AG08395 (cell line): ENCODE measurements at places on chromosomes 12 and 14.
A peak's percentile ranks its signal among the peaks of the same experiment; 100 is the strongest.

DNA sequence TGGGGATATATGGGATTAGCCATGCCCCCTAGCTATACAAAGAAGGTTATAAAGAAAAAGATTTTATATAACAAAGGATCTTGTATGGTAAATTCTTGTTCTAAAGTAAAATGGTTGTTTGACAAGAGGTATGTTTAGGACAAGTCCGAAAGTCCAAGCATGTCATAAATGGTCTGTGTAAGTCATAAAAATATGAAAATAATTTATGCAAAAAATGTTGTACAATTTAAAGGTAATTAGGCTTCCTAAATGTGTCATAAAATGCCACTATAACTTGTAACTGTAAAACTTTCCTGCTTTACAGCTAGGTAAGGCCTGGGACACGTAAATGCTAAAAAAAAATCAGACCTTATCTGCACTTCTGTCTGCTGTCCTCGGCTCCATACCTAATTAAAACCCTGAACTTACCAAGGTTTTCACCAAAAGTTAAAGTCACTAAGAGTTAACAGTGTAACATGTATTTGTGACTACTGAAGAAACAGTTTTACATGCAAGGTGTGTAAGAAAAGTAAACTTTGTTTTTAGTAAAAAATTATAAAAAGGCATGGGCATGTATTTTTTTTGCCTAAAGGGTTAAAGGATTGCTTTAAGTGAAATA is 110.0 kb upstream of the RESF1 start:
- no peak for DNase-seq

- peak; percentile 54 for DNase-seq
These were observed 7.6 kb upstream of the SIX1 start for GRCh38 chr14:60656686-60657455.

GRCh38 chr12:2698566-2698965 is 96.2 kb upstream of the FKBP4 start:
- no peak for DNase-seq

DNA sequence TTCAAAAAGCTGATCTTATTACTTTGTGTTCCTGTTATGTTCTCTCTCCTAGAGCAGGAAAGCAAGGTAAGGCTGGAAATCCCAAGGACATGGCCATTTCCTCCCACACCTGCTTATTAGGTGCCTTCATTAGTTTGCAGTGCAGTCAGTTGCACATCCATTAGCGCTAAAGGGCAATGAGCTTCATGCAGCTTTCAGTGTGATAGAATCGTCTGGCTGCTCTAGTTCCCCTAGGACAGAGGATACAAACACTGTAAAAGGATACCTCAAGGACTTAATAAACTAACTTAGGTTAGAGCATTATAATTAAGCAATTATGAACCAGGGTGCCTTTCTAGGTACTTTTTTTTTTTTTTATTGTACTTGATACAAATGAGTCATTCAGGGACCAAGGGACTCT is 21.1 kb downstream of the TMEM117 start:
- no peak for DNase-seq

- peak; percentile 67 for DNase-seq
These were observed 960.3 kb upstream of the TMEM132C start for GRCh38 chr12:127306604-127307215.

GRCh38 chr14:75361751-75362433 is 65.9 kb upstream of the JDP2 start:
- DNase-seq, result peak; percentile 78

DNA sequence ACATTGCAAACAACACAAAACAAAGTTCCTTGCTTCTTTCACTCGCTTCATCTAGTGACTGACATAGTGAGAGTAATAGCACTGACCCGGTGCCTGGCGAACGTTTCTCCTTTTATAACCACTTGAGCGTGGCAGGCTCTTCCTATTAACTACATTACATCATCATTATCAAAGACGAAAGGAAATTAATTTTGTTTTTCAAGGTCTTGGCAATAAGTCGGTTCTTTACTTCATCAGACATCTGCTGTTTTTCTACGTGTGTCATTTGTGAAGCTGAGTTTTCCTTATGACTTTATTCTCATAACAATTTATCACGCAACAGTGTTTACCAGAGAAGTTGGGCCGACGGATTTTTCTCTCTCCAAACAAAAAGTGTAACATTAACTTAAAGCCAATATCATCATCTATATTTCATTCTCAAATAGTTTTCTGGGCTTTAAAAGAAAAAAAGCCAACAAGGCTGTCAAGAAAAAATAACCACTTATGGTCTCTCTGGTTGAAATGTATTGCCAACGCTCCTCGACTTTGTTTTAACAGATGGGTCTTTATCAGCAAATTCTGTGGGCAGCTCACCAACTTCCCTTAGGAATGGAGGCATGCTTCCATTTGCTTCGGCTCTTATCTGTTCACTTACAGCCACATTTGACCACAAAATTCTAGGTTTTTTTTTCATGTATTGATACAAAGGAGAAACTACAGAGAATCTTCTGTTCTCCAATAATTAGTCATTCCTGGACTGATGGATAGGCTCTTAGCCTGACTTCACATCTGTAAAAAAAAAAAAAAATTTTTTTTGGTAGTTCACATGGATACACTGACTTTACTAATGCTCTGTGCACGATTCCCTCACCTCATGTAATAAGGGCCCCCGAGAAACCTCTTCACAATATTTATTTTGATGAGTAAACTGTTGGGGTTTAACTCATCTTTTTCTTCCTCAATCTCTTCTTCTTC is 97.1 kb upstream of the CDKN3 start:
- DNase-seq, result no peak

- no peak for DNase-seq
These were observed 23.7 kb upstream of the CERS5 start for GRCh38 chr12:50190859-50191258.

GRCh38 chr14:21263284-21264024 is 5.8 kb downstream of the HNRNPC start:
- no peak for DNase-seq

GRCh38 chr12:130708648-130709047 is 7.5 kb downstream of the RIMBP2 start:
- no peak for DNase-seq

DNA sequence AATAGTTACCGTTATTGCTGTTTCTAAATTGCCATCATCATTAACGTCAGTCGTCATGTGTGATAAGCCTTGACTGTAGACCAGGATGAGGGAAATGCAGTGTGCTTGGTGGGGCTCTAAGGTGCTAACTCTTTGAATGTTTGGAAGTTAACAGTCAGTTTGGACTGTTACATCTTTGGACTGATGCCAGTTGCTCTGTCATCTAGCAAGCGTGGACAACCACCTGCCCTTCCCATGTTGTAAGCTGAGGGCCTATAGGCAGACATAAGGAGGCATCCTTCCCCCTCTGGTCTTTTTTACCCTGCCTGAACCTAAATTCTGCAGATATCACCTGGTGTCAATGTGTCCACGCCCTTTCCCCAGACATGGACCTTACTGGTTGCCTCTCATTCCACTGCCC is 94.4 kb downstream of the PPP2R5C start:
- no peak for DNase-seq

- DNase-seq, result no peak
These were observed 182.4 kb upstream of the PRMT8 start for GRCh38 chr12:3308609-3309008.

DNA sequence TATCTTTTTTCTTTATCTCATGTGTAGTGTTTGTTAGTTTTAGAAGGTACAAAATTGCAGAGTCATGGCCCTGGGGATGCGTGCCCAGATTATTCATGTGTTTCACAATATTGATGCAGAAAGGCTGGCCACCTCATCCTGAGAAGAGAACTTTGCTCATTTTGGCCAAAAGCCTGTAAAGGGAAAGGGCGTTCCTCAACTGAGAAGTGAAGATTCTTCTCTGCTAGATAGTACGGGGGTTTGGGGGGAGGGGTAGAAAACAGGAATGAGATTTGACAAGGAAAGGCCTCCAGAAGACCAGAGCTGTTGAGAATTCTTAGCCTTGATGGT is 1.7 kb downstream of the MGST1 start:
- peak; percentile 71 for DNase-seq

DNA sequence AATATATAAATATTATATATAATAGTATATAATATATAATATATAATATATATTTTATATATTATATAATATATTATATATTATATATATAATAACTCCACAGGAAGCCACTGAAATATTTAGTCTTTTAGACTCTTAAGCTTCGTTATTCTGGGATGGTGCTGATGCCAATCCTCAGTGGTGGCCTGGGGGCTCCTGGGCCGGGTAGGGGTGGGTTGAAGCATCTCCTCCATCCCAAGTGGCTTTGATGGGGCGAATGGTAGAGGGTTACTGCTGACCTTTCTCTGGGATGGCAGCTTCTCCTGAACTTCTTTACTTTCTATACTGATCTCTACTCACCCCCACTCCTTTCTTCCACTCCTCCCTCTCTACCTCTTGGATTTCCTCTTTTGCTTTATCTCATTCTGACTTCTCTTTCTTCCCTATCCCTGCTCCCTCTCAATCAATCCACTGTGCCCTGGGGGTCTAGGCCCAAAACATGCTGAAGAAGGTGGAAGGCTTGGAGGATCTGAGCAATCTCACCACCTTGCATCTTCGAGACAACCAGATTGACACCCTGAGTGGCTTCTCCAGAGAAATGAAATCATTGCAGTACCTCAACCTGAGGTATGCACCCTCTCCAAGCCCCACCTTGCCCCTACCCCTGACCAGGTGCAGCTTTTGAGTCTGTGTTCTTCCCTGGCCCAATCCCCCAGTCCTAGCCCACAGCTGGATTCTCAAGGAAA is 4.8 kb upstream of the ENO2 start:
- DNase-seq, result no peak

GRCh38 chr14:94560291-94560665 is 964 bp upstream of the SERPINA4 start:
- DNase-seq, result no peak

GRCh38 chr14:80304125-80304766 is 92.9 kb upstream of the DIO2 start:
- peak; percentile 7 for DNase-seq

DNA sequence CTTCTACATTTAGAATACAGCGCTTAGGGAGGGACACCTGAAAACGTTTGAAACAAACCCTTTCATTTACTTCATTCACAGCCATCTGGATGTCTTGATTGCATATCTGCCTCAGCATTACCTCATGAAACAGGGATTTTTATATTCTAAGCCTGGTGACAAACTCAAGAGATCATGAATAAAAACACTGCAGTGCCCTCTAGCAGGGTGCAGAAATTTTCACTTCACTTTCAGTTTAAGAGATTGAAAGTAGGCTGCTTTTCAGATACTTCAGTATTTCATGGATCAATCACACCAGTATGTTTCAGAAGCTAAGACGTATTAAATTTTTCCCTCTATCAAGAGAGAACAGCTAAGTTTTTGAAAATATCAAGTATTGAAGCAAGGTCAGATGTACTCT is 467.8 kb downstream of the MDGA2 start:
- no peak for DNase-seq

GRCh38 chr14:25350802-25351201 is 300.9 kb upstream of the STXBP6 start:
- DNase-seq, result no peak

DNA sequence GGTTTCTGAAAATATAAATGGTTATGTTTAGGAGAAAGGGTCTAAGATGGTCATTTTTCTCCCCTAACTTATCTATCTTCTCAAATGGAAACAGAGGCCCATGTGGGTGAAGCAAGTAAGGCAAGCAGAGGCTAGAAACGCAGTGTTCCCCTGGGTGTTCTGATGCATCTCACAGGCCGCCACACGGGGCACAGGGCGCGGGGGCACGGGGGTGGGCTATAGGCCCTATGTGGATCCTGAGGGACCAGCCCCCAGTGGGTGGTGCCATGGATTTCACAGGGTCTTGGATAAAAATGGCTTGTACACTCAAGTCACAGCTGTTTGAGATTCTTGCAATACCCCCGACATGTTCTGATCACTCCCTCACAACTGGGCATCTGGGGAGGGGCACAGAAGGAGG is 17.7 kb downstream of the ACTN1 start:
- DNase-seq, result no peak

DNA sequence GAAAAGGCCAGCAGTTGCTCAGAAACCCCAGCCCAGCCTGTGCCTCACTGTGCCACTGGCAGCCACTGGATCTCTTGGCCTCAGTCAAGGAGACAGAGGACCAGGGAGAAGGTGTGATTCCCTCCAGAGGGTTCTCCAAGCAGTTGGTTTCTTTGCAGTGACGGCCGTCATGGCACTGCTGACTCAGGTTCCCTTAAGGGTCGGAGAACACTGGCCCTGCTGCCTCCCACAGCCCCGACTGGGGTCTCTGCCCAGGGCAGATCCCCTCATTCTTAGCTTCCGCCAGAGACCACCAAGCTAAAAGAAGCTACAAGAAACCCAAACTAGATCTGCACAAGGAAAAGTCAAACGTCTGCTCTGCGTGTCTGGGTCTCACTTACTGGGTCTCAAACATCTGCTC is 16.4 kb downstream of the TSPAN11 start:
- no peak for DNase-seq

GRCh38 chr12:115268451-115268850 is 584.5 kb upstream of the TBX3 start:
- no peak for DNase-seq

GRCh38 chr14:102469261-102469660 is 40.3 kb downstream of the ANKRD9 start:
- DNase-seq, result no peak

DNA sequence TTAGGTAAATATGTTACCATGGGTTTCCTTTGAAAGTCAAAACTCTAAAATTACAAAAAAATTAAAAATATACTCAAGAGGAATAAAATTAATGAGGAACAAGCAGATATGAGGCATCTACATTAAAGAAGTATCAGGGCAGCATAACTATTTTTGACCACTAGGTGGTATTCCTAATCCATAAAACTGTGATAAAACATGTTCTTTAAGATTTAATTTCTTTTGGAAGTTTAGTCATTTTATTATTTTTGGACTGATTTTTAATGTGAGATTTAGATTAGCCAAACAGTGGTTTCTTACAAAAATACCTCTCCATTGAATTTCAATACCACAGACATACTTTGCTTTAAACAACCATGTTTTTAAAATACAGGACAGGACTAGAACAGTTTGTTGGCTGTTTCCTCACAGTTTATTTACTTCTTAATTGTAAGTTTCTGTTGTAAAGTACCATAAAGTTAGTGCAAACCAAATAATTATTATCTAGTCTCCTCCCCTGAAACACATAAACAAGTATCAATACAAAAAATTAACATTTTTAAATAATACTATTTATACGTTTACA is 49.8 kb downstream of the NTS start:
- DNase-seq, result peak; percentile 2

- DNase-seq, result no peak
These were observed 13.4 kb downstream of the CKAP4 start for GRCh38 chr12:106234449-106234848.

- no peak for DNase-seq
These were observed 22.7 kb upstream of the BMAL2 start for GRCh38 chr12:27309995-27310315.

- DNase-seq, result peak; percentile 16
These were observed 20.6 kb upstream of the CPM start for GRCh38 chr12:68953536-68953935.
